NCI-H510A (cell line): ENCODE measurements at places on chromosomes 5 and 9.

DNA sequence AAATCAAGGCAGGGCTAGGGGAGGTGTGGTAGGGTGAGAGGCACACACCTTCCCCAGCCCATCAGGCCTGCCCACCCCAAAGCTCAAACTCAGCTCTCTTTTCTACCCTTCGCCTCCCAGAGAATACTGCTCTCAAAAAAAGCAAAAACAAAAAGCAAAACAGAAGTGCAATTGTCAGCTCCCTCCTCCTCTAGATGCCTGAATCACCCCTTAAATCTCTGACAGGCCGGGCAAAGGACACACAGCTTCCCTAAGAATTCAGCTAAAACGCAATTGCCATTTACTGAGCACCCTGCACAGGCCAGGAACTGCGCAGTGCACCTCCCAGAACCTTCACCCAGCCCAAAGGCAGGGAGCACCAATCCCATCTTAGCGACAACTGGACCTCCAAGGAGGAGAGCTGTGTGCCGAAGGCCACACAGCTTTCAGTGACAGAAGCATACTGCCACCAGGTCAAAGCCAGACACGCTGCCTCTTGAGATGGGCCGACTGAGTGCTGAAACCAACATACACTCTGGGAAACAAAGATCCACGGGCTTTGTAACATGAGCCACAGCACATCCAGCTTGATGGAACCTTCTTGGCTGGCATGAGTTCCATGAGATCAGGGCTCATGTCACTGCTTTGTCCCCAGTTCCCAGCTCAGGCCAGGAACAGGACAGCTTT is 53.4 kb upstream of the STXBP1 start:
- DNase-seq, result no peak

GRCh38 chr5:170275376-170275994 is 22.1 kb downstream of the LCP2 start:
- DNase-seq, result no peak

DNA sequence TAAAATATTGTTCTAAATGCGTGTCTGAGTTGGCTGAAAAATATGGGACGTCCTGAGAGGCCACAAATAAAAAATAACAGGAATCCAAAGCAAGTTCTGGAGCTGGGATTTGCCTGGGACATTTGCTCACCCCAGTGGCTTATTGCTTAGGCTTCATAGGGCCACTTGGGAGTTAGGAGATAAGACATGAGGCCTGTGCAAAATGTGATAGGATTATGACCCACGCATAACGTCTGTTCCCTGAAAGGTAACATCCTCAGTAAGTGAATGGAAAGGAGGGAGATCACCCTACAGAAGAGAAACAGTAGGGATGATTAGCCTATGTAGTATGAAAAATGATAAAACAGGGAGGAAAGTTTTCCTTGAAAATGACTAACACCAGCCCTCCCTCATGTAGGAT is 269.4 kb downstream of the EPB41L4A start:
- no peak for DNase-seq

- no peak for DNase-seq
Measured at GRCh38 chr9:2461892-2462291, 159.7 kb upstream of the VLDLR start.

- DNase-seq, result no peak
Measured at GRCh38 chr5:175677571-175677970, 19.7 kb downstream of the HRH2 start.

DNA sequence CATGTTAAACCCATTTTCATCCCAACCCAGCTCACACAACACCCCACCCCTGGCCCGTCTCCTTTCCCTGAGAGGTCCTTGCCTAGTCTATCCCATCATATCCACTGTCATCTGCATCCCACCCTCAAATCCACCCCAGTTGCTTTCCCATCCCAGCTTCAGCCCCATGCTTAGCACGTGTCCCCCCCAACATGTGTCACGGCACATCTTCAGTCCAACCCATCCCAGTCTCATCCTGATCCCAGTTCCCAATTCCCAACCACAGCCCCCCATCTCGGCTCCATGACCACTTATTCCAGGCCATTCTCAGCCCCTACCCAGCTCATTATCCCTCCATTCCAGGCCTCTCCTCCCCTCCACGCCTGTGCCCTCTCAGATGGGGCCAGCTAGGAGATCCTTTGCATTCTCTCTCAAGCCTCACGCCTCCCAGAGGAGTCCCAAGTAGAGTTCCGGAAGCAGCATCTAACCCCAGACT is 605 bp upstream of the DBN1 start:
- DNase-seq, result no peak

GRCh38 chr5:128546658-128547281 is 8.7 kb upstream of the FBN2 start:
- DNase-seq, result peak; percentile 41

DNA sequence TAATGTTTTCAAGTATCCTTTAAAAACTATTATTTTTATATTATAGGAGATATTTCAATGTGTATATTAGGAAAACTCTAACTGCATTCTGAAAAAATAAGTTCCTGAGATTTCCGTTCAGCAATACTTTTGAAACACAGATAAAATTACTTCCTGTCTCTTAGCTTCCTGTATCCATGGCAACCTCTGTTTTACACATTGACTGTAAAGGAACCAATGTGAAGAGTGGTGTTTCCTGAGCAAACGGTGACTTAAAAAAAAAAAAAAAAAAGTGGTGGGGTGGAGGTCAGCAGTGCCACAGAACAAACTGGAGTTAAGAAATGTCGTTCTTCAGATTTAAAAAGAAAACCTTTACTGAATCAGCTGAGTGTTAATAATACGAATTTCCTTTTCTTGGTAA is at the start of gene LRRC70:
Gene LRRC70, plus strand, starts transcription at position 280 of the 400 bp plus-strand sequence. CDS start 620 bp downstream, outside the sequence.
- no peak for DNase-seq

DNA sequence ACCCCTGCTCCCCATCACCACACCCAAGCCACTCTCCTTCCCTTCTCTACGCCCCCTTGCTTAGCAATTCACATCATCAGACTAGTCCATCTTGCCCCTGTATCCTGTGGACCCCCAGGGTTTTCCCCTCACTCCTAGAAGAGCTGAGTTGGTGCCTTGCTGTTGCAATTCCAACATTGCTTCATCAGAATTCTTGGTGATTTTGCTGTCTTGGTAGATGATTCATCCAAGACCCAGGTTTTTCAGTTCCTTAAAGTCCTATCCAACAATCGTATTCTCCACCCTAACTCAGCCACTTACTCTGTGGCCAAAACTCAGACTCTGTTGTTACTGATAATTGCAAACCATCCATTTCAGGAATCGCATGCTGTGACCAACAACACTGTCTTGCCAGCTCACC is 21.4 kb upstream of the CCNJL start:
- DNase-seq, result no peak

GRCh38 chr5:133232911-133233310 is 181.1 kb downstream of the HSPA4 start:
- no peak for DNase-seq

GRCh38 chr5:159887050-159887449 is 29.2 kb upstream of the ADRA1B start:
- no peak for DNase-seq

GRCh38 chr9:108997112-108997511 is 16.2 kb downstream of the CTNNAL1 start:
- no peak for DNase-seq

DNA sequence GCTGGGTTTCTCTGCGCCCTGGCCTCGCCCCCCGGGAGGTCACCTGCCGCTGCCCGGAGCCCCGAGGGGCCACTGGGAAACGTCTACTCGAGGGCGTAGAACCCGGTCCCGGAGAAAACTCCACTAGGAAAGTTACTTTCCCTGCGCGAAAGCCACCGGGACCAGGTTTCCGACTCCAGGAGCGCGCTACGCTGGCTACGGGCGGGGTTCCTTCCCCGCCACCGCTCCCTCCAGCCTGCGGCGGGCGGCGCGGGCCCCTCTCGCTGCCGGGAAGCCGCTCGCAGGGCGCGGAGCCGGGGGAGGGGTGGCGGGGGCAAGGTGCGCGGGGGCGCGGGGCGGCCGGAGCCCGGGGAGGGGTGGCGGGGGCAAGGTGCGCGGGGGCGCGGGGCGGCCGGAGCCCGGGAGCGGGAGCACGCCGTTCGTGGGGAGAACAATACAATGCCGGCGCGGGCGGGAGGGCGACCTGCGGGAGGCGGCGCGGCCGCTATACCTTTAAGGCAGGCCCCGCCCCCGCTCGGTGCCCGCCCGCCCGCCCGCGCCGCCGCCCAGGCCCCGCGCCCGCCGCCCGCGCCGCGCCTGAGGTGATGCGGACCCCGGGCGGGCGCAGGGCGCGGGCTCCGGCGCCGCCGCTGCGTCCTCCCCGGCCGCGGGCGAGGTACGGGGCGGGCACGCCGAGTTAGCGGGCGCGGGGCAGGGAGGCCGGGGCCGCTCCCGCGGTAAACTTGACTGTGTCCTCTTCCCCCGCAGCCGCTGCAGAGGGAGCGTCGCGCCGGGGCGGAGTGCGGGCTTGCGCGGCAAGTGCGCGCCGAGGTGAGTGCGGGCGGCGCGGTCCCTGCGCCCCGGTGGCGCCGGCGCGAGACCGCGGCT is 278.1 kb downstream of the AOPEP start:
- DNase-seq, result peak; percentile 52
